NCI-H1417 treated with DMSO at 0.1 percent for 48 hours (cell line): ENCODE measurements at places on chromosomes 11 and 22.
A peak's percentile ranks its signal among the peaks of the same experiment; 100 is the strongest.

DNA sequence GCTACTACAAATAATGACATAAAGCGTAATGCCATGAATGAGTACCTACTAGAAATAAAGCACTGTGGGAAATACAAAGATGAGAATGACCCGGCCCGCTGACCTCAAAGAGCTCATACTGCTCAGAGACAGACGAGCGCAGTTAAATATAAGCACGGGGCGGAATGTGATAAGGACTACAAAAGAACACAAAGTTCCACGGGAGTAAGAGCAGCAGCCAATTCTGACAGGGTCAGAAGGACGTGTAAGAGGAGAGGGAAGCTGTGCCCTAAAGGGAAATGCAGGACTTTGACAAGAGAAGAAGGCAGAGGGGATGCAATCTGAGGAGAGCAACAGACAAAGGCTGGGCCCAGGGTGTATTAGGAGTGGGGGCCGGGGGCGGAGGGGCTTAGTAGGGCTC, 314.6 kb downstream of the LARGE1 start:
- no peak for DNase-seq

DNA sequence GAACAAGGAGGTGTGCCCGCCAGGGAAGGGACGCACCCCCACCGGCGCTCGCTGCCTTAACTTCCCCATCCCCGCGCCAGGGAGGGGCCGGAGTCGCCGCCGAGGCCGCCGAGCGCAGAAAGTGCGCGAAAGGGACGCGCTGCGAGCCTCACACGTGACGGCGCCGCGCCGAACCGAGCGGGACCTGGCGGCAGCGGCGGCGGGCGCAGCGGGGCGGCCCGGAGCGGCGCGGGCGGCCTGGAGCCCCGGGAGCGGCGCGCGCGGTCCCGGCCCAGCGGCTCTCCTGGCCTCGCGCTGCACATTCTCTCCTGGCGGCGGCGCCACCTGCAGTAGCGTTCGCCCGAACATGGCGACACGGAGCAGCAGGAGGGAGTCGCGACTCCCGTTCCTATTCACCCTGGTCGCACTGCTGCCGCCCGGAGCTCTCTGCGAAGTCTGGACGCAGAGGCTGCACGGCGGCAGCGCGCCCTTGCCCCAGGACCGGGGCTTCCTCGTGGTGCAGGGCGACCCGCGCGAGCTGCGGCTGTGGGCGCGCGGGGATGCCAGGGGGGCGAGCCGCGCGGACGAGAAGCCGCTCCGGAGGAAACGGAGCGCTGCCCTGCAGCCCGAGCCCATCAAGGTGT, at the start of gene SORL1:
SORL1 (plus strand) TSS at position 329 of the 623 bp plus-strand sequence; CDS start at position 347, 18 bp downstream.
- DNase-seq, result peak; percentile 30

- DNase-seq, result no peak
Measured at GRCh38 chr11:111531687-111532364, 8.7 kb upstream of the LAYN start.

- DNase-seq, result no peak
Measured at GRCh38 chr22:27650572-27650971, 151.0 kb downstream of the MN1 start.

GRCh38 chr22:27487600-27488452, 313.7 kb downstream of the MN1 start:
- DNase-seq, result no peak

DNA sequence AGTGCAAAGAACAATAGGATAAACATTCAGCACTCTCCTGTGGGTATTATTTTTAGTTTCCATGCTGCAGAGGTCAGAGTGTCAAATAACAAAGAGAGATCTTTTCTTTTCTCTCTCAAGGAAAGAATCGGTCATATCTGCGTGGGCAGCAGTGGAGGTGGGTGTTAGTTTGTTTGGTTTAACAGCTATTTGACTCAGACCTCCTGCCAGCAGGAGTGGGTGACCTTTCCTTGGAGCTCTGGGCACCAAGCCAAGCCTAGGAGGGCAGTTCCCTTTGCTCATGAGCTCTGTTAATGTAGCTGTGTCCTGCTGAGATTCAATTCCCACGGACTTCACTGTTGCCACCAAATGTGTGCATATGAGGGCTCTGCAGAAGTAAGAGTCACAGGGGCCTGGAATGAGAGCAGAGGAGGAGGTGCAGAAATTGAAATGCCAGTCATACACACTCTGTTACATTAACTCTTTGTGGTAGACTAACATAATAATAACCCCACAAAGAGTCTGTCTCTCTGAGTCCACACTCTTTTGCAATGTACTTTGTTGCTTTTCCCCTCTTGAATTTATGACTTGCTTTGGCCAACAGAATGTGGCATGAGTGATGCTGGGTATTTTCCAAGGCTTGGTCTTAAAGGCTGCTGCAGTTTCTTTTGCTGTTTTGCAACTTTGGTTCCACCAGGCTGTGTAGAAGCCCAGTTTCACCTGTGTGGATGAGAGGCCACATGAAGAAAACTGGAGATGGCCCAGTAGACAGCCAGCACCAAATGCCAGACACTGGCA, 76.0 kb upstream of the GRK3 start:
- DNase-seq, result peak; percentile 77
